Dermis blood vessel endothelial cell (primary cell): ENCODE measurements at places on chromosomes 6 and 20. TPM values are rescaled to one million over a fixed set of nuclear protein-coding genes. Genes with fewer than 3 reads are reported as not detected.

SDC4 gene
- 41.5 and 79.3 TPM in 2 replicates for total RNA-seq

SRMS gene
- total RNA-seq = not detected in 2 replicates

ZNFX1 gene
- total RNA-seq = 47.0 and 48.0 TPM in 2 replicates

BMP5 gene
- total RNA-seq = not detected in 2 replicates

ATP9A gene
- total RNA-seq = 39.7 and 53.3 TPM in 2 replicates

MACROD2 gene
- total RNA-seq = 0.28 and 0.85 TPM in 2 replicates

OR2J3 gene
- not detected in 2 replicates for total RNA-seq

TEAD3 gene
- total RNA-seq = 0.33 and 0.68 TPM in 2 replicates

DEFB119 gene
- not detected in 2 replicates for total RNA-seq

MUCL3 gene
- total RNA-seq = not detected in 2 replicates

SLC12A5 gene
- total RNA-seq = 0.17 and 0.47 TPM in 2 replicates

PCSK2 gene
- total RNA-seq = not detected in 2 replicates

TAPBP gene
- 137 and 154 TPM in 2 replicates for total RNA-seq

FILIP1 gene
- total RNA-seq = 11.3 and 21.1 TPM in 2 replicates

PNPLA1 gene
- not detected in 2 replicates for total RNA-seq

PPIL6 gene
- 0.34 and 0.65 TPM in 2 replicates for total RNA-seq

FOXA2 gene
- total RNA-seq = not detected in 2 replicates

VSTM2L gene
- total RNA-seq = 0.51 TPM in 1 of 2 replicates, not detected in the other

CTSZ gene
- total RNA-seq = 250 and 566 TPM in 2 replicates

GHRH gene
- not detected in 2 replicates for total RNA-seq

MOG gene
- not detected in 2 replicates for total RNA-seq

PSMB9 gene
- 29.1 and 68.9 TPM in 2 replicates for total RNA-seq

ARMH2 gene
- not detected in 2 replicates for total RNA-seq

AK9 gene
- total RNA-seq = 2.9 and 13.1 TPM in 2 replicates

RNF114 gene
- 69.4 and 169 TPM in 2 replicates for total RNA-seq

CLIC1 gene
- total RNA-seq = 543 and 615 TPM in 2 replicates

KIF25 gene
- not detected in 2 replicates for total RNA-seq

BACH2 gene
- total RNA-seq = 1.2 and 1.3 TPM in 2 replicates
